Activated CD4-positive, alpha-beta T cell treated with anti-CD3 and anti-CD28 coated beads for 24 hours (primary cell): ENCODE measurements at places on chromosomes 7 and 10.

- DNase-seq, result no peak
Observed at GRCh38 chr10:17387861-17388503, 66.4 kb downstream of the ST8SIA6 start.

DNA sequence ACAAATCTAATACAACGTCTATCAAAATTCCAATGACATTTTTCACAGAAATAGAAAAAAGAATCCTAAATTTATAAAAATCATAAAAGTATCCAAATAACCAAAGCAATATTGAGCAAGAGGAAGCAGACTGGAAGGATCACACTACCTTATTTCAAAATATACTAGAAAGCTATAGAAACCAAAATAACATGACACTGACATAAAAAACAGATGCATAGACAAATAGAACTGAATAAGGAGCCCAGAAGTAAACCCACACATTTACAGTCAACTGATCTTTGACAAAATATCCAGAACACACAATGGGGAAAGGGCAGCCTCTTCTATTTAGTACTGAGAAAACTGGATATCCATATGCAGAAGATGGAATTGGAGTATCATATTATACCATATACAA is 217.5 kb downstream of the MACC1 start:
- no peak for DNase-seq

DNA sequence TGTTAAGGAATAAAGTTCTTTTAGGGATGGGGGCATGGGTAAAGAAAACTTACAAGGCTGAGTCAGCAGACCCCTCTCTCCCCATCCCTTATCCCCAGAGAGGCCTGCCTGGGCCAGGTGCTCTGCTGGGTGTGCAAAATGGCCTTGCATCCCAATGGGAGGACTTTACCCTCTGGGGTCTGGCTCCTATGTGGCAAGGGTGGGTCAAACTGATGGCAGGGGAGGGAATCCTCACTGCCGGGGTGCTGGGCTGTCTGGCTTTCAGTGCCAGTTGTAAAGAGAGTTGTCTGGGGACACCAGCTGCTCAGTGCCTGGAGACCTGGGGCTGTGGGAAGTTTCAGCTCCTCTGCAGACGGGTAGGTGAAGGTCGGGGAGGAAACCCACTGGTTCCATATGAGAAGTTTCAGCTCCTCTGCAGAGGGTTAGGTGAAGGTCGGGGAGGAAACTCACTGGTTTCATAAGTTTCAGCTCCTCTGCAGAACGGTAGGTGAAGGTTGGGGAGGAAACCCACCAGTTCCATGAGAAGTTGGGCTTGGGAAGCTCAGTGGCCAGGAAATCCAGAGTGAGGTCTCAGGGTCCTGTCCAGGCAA is 127.2 kb upstream of the PODXL start:
- DNase-seq, result no peak

- no peak for DNase-seq
Observed at GRCh38 chr10:58512491-58513187, at the start of gene BICC1. Gene BICC1, plus strand, starts transcription at chr10:58512872. Its CDS starts 272 bp downstream, at chr10:58513144.

DNA sequence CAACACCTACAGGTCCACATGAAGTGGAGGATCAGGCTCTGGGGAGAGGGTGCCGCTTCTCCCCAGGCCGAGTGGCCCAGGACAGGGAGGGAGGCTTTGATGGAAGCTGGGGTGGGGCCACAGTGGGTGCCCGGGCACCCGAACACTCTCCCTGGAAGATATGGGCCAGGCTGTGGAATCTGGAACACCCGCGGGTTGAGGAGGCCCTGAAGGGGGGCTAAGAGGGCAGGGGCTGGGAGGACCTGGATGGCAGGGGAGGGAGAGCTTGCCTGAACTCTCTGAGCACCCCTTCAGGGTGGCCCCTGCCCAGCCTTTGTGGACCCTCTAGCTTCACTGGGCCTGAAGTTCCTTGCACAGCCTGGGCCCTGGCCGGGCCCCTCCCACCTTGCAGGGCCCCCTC is 4.5 kb upstream of the NKX6-2 start:
- no peak for DNase-seq

DNA sequence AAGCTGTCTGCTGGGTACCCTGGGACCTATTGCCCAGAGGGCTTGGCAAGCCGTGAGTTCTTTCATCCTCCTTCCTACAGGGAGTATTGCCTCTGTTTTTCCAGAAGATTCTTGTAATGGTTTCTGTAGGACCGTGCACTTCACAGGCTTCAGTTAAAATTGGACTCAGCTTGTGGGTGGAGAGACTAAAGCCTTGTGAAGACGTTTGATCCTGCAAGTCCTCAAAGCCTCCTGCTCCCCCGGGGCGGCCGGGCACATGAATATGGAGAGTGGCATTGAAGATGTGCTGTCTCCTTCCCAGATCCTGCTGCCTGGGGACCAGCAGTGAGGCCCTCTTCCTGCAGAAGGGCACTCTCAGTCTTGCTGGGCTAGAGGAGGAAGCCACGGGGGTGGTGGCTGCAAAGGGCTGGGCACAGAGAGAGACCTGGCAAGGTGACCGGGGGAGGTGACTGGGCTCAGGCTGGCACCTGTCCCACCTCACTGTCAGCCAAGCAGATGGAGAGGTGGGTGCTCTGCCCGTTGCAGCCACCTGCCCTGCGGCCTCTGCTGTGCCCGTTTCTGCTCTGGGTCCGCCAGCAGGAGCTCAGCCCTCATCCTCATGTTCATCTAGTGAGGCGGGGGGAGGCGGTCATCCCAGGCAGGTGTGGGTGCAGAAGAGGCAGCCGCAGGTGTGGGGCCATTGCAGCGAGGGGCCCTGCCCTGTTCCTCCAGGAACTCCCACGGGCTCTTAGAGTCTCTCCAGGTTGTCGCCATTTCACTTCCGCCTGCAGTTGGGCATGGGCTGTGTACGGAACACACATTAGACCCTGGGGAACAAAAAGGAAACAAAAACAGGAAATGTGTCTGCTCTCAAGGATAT is 55.7 kb downstream of the TMEM209 start:
- no peak for DNase-seq

GRCh38 chr10:80429521-80429973 is 21.2 kb downstream of the PRXL2A start:
- no peak for DNase-seq

DNA sequence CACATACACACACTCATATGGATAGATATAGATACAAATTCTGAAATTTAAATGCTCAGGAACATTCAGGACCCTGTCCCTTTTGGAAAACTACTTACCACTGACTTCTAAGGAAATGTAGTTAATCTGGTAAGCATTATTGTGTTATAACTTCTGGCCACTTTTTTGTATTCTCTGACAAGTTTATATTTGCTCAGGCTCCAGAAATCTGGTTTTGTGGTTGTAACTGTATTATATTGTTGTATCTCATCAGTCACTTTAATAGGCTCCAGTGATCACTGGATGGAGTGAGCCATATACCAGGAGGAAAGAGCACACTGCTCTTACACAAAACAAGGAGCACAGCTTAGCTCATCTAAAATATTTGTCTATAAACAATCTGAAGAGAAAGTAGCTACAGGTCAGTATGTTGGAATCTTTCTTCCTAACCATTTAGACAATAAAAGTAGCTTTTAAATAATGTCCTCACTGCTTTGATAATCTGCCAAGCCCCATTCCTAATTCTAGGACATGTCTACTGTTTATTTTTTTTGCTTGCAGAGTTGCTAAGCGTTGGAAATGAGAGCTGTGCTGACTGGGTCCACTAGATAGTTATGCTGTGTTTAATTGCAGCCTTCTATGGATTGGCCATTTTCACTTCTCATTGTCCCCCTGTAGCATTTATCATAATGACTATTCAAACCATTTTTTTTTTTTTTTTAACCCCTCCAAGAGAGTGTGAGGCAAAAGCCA is 43.8 kb downstream of the SMNDC1 start:
- DNase-seq, result no peak

- DNase-seq, result no peak
Observed at GRCh38 chr10:35854661-35855060, 212.6 kb upstream of the FZD8 start.

- DNase-seq, result no peak
Observed at GRCh38 chr7:147483634-147484292, 1106.8 kb upstream of the C7orf33 start.

- no peak for DNase-seq
Observed at GRCh38 chr7:135158874-135159273, 11.0 kb downstream of the TMEM140 start.

GRCh38 chr7:133060004-133060403 is 21.9 kb downstream of the CHCHD3 start:
- DNase-seq, result no peak

- DNase-seq, result no peak
Observed at GRCh38 chr7:116433246-116433645, 66.3 kb upstream of the CAV2 start.
